ENCODE measurements at places on chromosomes 11 and 22.

GRCh38 chr11:124612045-124612444 is 817 bp downstream of the PANX3 start:
- DNase-seq, result no peak

- no peak for DNase-seq
These were observed 5.9 kb downstream of the OOSP1 start for GRCh38 chr11:59943997-59944714.

DNA sequence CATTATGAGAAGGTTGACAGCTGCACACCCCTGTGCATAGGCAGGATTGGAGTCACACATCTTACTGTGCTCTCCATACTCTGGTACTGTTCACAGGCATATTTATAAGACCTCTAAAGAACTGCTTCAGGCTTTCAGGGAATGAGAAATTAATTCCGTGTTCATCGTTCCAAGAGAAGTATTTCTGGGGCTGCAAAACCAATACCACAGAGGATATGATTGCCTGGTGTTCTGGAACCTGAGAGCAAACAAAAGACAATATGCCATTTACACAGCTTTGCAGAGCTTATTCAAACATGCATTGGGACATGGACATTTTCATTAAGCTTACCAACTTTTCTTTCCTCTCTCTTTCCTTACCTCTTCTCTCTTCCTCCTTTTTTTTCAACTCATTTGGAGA is 388.7 kb downstream of the NTM start:
- DNase-seq, result no peak

GRCh38 chr11:19176629-19177186 is 25.1 kb downstream of the CSRP3 start:
- no peak for DNase-seq

DNA sequence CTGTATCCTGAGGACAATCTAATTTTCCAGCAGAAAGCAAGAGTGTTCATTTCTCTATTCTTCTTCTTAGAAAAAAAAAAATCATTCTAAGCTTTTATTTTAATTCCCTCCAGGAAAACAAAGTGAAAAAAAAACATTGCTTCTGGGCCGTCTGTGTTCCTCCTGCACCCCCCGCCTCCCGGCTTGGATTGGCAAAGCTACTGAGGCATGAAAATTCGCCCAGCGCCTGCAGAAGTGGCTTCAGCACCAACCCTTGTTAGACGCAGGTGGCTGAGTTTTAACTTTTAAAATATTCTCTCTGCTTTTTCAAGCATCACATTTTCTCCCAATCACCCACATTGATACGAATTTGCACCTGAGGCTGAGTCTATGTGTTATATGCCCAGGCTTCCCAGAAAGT is 401.6 kb downstream of the BRD1 start:
- DNase-seq, result no peak

DNA sequence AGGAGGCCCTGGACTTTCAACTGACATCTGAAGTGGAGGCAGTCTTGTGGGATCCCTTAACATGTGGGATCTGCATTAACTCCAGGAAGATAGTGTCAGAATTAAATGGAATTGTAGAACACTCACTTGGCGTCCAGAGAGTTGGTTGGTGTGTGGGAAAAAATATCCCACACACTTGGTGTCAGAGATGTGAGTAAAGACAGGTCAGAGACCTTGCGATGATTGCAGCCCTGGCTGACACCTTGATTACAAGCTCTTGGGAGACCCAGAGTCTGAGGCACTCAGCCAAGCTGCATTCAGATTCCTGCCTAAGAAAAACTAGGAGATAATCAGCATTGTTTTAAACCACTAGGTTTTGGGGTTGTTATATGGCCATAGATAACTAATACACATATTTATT is 7.2 kb upstream of the TPCN2 start:
- DNase-seq, result no peak

DNA sequence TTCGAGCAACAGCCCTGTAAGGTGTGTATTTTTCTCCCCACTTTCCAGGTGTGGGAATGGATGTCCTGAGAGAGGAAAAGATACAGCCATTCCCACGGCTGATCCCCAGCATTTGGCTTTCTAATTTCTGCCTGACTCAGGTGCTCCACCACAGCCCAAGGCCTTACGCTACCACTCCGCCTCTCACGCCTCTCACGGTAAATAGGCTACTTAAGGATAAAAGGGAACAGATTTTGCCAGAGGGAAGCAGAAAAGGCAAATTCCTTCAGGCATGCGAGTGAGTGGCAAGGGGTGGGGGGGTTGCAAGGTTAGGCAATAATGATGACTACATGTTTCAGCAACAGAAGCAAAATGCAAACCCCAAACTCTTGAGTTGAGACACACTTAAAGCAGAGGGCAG is 9.2 kb downstream of the PVALB start:
- no peak for DNase-seq

DNA sequence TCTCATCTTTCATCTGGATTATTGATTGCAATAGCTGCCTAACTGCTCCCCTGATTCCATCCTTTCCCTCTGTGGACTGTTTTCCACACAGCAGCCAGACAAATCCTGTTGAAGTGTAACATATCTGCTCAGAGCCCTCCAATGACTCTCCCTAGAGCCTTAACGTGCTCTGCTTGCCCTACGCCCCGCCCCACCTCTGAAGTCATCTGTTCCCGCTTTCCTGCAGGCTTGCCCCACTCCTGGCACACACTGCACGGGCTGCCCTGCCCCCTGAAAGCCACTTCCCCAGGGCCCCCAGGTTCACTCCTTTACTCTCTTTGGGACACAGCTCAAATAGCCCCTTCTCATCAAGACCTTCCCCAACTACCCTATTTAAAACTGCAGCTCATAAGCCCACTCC is 59.5 kb downstream of the NECTIN1 start:
- DNase-seq, result no peak

DNA sequence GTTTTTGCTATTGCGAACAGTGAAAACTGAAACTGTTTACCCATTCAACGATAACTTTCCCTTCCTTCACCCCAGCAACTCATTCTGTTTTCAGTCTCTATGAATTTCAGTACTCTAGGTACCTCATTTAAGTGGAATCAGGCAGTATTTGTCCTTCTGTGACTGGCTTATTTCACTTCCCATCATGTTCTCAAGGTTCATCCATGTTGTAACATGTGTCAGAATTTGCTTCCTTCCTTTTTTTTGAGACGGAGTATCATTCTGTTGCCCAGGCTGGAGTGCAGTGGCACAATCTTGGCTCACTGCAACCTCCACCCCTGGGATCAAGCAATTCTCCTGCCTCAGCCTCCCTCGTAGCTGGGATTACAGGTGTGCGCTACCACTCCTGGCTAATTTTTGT is 23.7 kb downstream of the HTR3B start:
- no peak for DNase-seq

DNA sequence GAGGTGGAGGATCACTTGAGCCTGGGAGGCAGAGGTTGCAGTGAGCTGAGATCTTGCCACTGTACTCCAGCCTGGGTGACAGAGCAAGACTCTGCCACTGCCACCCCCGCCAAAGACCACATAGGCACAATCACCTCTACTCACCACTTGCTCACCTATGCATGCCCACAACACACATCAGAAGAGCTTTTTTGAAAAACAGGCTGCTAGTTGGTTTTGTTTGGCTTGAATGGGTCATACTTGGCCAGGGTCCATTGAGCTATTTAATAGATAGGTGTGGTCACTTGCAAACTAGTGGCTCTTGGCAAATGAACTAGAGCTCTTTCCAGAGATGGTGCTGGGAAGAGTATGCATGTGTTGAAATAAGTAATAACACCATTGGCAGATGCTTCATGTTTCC is 80.1 kb downstream of the EMSY start:
- DNase-seq, result peak; percentile 75

GRCh38 chr22:43890901-43891331 is 897 bp downstream of the PNPLA5 start:
- no peak for DNase-seq

GRCh38 chr11:120867024-120867423 is 156.9 kb upstream of the TBCEL start:
- DNase-seq, result no peak

DNA sequence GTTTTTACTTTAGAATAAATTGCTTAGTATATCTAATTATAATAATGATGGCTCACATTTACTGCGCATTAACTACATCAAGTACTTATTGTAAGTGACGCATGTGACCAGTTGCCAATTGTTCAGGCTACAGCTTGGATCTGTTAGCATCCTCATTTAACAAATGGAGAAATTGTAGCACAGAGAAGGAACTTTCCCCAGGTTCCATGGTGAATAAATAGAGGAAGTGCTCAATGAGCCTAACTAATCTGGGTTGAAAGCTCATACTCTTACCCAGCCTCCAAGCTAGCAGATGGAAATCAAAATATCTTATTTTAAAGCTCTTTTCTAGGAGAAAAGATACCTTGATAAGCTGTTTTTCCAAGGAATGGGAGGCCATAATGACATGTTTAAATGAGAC is 19.8 kb downstream of the MMP27 start:
- DNase-seq, result no peak

DNA sequence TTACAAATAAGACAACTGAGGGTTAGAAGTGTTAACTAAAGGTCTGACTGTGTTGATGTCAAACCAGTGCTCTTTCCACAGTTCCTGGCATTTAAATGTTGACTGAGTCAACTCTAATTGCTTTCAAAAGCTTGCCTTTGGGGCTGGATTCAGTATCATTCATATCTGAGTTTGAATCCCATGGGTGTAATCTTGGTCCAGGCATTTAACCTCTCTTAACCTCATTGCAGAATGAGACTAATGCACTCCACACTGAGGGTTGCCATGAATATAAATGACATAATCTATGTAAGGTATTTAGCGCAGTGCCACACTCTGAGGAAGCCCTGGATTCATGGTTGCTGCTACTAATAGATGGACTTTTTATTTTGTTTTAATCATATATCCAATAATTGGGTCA is 274.3 kb downstream of the DDX10 start:
- DNase-seq, result no peak

- DNase-seq, result no peak
These were observed 13.1 kb downstream of the MOV10L1 start for GRCh38 chr22:50102946-50103345.

DNA sequence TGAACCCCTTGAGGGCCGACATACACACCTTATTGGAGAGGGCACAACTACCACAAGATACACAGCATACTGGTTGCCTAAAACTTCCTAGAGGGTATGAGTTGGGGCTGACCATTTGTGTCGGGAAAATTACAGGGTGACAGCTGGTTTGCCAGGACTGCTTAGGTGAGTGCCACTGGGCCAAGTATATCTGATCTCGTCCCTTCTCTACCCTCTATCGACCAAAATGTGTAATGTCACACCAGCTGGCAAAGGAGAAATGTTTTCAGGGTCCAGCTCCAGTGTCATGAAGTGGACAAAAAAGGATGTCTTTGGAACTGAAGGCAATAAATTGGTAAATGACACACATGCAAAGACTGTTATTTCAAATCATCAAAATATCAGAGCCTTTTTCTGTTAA is 126.1 kb downstream of the PGR start:
- no peak for DNase-seq

- DNase-seq, result no peak
These were observed 45.3 kb downstream of the USP35 start for GRCh38 chr11:78234006-78234405.

DNA sequence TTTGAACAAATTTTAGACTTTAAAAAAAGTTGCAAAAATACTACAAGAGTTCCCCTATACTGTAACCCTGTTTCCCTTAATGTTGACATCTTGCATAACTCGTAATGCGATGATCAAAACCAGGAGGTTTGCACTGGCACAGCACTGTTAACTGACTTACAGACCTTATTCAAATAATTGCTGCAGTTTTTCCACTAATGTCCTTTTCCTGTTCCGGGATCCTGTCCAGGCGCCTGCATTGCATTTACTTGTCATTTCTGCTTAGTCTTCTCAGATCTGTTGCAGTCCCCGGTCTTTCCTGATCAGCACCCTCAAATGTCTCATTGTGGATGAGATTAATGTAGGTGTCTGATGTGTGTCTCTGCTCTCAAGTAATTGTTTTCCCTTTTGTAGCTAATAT is 32.0 kb downstream of the APLP2 start:
- no peak for DNase-seq

- DNase-seq, result no peak
These were observed 104.2 kb upstream of the SORL1-AS1 start for GRCh38 chr11:121556937-121557336.

GRCh38 chr11:19276859-19277808 is 36.4 kb upstream of the E2F8 start:
- DNase-seq, result no peak

DNA sequence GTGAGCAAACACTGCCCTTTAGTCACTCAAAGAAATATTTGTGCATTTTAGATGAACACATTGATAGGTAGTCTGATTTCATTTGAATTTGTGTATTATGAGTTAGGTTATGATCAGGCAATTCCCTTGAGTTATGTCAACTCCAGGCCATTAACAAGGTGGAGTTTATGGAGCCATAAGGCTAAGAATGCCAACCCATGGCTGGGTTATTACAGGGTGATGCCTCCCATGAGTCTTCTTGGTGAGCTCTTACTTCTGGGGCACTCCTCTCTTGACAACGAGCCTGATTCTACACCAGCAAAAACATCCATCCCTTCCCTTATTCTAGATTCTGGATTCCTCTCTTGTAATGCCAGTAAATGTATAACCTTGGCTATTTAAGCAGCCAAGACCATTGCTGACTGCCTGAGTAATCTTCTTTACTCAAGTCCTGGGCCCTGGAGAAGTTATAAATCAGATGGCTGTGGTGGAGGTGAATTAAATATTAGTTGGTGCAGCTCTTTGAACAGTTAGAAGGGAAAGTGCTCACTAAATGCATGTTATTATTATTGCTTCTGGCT is 645.7 kb upstream of the TENM4 start:
- DNase-seq, result no peak

- no peak for DNase-seq
These were observed 2.6 kb downstream of the KCNC1 start for GRCh38 chr11:17736930-17737817.

GRCh38 chr11:126400479-126400878 is 45.0 kb downstream of the ST3GAL4 start:
- no peak for DNase-seq

DNA sequence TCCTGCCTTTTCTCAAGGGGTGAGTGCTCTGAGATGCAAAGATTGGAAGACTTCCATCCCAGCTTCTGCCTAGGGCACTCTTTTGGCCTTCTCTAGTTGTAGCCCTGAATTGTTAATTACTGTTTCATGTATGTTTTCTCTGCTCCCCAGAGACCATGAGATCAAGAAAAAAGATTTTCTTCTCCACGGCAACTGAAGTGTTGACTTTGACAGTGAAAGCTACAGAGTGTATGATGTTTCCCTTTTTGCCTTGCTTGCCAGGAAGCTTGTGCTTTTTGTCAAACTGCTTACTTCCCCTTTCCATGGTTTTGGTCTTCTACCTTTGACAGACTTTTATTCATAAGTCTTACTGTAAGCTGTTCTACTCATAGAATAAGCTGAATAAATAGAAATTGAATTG is 23.3 kb upstream of the EIF3D start:
- DNase-seq, result no peak
